ENCODE measurements at places on chromosomes 13 and 19.

- no peak for DNase-seq
Measured at GRCh38 chr13:27704681-27705080, 83.0 kb downstream of the POLR1D start.

GRCh38 chr13:113669755-113670341 lies 2.8 kb downstream of the GRK1 start:
- DNase-seq: no peak

DNA sequence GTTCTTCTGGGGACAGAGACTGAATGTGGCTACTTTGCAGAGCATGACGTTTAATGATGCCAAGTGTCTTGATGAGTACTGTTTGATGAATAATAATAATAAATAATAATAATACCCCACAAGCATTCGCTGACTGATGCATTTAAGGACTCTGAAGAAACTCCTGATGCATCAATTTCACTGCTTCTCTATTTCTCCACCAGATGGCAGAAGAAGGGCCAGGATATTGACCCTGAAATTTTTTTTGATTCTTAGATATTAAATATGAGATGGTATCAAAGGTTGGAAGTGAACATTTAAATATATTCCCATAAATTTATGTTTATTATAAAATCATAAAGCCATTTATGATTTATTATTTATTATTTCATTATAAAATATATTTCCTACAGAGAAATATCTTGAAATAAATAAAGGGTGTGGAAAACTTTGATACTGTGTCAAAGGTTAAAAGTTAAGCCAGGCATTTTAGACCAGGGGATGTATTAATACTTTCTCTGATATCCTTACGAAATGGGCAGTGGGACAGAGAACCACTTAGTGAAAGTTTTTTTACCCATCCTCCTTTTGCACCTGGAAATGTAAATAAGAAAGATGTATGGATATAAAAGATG lies 170.9 kb downstream of the LACC1 start:
- no peak for DNase-seq

GRCh38 chr19:4730740-4731171 lies 7.1 kb upstream of the DPP9 start:
- DNase-seq: no peak

All from GM19239 (cell line).